ENCODE measurements at places on chromosomes 1 and 21.

DNA sequence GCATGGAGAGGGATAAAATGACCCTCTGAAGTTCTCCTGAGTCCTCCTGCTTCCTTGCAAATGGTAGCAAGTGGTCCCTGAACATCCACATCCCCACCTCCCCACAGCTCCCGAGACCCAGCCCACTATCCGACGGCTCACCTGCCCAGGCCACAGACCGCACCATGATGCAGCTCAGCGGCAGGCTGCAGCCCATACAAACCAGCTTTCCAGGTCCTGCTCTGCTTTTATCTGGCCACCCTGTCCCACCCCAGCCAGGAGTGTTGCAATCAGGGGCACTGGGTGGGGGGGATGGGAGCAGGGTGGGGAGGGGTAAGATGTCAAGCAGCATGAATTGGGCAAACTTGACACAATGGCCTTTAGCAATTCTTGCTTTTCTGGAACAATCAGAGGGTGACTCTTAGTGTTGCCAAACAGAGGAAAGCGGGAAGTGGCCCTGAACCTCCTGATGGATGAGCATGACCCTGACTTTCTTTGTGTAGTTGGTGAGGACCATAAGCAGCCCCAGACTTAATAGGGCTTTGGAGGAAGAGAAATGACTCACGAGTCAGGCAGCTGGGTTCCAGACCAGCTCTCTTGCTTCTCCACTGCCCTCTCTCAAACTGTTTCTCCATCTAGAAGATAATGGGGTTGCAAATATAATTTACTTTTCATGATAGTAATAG lies at the start of gene CHIT1:
Gene CHIT1, minus strand, starts transcription at position 203 of the 665 bp plus-strand sequence. Its CDS starts 37 bp downstream, at position 166.
- no peak for DNase-seq

DNA sequence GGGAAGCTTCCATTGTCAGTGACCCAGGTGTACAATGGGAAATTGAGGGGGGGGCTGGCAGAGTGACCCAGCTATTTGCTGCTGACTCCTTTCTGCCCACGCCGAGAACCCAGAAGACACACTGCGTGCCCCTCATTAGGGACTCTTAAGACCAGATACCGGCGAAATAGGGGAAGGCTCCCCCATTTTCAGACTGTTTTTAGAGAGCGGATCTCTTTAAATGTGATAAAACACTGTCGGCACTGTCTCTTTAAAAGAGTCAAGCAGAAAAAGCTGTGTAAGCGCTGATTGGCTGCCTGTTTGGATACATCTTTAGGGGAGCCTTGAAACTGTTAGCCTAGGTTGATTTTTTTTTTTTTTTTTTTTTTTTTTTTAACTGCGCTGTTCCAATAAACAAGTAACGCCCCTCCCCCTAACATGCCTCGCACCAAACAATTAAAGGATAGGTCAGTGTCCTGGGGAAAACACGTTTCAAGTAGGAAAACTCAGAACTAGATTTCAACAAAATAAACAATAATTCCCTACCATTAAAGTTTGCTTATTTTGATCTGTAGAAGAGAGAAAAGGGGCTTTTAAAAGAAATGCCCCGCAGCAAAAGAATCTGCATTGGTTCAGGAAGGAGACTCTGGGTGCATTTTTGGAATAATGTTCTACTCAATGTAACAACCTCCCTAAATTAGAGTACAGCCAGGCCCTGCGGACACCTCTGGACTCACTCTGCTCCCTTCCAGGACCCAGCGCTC lies 1.4 kb upstream of the SSBP3 start:
- DNase-seq = peak; percentile 83

GRCh38 chr1:245433561-245433960 lies 278.8 kb downstream of the KIF26B start:
- DNase-seq = no peak

DNA sequence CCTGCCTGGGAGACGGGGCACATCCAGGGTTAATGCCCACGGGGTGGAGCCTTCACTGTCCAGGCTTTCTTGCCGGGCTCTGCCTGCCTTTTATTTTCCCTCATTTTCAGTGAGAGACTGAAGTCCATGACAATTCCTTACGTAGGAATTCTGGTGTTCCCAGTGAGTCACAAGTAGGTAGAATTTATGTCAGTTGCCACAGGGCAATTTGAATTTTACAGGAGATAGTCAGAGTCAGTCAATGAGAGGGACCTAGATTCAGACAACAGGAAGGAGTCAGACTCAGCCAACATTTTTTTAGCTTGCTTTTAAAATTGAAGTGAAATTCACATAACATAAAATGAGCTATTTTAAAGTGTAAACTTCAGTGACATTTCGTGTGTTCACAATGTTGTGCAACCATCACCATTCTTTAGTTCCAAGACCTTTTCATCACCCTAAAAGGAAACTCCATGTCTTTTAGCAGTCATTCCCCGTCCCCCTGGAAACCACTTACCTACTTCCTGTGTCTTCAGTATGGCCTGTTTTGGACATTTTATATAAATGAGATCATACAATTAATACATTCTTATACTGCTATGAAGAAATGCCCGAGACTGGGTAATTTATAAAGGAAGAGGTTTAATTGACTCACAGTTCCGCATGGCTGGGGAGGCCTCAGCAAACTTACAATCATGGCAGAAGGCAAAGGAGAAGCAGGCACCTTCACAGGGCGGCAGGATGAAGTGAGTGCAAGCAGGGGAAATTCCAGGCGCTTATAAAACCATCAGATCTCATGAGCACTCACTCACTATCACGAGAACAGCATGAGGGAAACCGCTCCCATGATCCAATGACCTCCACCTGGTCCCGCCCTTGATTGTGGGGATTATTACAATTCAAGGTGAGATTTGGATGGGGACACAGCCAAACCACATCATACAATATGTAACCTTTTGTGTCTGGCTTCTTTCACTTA lies 14.6 kb downstream of the AJAP1 start:
- DNase-seq = no peak

DNA sequence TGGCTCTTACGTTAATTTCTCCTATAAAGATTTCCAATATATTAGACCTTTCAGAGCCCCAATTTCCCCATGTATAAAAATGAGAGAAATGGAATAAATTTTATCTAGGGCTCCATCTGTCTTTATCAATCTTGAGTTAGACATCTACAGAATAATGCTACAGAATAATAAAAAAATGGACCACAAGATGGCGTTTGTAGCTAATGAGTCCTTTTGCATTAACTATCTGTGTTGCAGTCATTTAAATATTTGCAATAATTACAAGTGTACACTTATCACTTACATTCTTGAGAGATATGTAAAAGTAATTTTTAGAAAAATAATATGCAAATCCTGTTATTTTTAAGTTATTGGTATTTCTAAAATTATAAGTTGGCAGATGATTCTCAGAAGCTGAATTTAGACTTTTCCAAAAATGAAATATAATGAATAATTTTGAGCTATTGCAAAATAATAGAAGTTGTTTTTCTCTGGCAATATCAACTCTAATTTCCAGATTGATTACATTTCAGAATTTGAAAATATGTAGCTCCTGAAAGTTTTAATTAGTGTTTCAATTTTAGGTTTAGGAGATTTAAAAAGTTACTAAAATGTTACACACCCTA lies 87.7 kb downstream of the SNX7 start:
- no peak for DNase-seq

DNA sequence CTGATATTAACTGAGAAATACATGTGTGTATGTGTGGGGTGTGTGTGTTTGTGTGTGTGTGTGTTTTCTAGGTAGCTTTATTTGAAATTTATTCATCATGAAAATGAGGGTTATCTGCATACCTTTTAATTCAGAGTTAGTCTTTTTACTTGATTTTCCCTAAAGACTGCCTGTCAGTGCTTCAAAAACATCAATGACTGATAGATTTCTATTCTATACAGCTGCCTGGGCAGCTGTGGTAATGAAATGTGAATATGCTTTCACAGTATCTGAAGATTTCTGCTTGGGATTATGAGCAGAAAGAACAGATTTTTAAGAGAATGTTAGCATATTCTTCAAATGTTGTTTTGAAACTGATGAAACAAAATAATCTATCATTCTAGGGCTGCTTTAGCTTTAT lies 119.7 kb upstream of the ZRANB2 start:
- no peak for DNase-seq

- no peak for DNase-seq
Measured at GRCh38 chr1:27570356-27570755, 33.6 kb downstream of the AHDC1 start.

- no peak for DNase-seq
Measured at GRCh38 chr1:4149831-4150230, 249.8 kb upstream of the C1orf174 start.

- no peak for DNase-seq
Measured at GRCh38 chr21:31339721-31340120, 4.3 kb downstream of the TIAM1 start.

DNA sequence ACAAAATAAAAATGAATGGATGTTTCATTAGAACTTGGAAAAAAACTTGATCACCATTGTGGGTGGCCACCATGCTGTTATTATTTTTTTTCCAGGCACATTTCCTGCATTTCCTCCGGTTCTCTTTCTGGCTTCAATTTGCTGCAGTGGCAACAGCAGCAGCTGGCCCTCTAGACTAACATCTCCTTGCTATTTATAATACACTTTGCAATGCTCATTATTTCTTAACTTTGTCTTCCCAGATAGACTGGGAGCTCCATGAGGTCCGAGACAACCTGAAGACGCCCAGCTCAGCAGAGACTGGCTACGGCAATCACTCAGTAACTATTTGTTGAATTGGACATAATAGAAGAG lies 53.4 kb upstream of the ATP5PO start:
- no peak for DNase-seq

Measured in immature natural killer cell (primary cell).